CD4-positive, alpha-beta T cell treated with Interleukin-17A for 1 hour (primary cell): ENCODE measurements at places on chromosomes 5 and 9.

DNA sequence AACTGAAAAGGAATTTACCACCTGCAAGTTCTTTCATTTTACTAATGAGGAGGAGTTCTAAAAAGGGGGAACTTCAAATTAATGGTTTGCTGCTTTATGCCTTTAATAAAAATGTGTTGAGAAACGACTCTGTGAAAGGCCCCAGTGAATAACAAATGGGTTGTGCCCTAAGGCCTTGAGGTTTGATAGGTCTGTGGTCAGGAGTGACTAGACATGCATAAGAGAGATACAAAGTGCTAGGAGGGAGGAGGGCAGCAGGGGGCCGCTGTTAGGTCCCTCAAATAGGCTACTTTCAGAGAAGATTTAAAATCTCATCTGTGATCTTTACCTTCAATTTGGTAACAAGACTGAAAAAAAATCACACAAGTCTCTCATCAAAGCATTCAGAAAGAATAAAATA, 58.3 kb downstream of the FAM81B start:
- DNase-seq: no peak

DNA sequence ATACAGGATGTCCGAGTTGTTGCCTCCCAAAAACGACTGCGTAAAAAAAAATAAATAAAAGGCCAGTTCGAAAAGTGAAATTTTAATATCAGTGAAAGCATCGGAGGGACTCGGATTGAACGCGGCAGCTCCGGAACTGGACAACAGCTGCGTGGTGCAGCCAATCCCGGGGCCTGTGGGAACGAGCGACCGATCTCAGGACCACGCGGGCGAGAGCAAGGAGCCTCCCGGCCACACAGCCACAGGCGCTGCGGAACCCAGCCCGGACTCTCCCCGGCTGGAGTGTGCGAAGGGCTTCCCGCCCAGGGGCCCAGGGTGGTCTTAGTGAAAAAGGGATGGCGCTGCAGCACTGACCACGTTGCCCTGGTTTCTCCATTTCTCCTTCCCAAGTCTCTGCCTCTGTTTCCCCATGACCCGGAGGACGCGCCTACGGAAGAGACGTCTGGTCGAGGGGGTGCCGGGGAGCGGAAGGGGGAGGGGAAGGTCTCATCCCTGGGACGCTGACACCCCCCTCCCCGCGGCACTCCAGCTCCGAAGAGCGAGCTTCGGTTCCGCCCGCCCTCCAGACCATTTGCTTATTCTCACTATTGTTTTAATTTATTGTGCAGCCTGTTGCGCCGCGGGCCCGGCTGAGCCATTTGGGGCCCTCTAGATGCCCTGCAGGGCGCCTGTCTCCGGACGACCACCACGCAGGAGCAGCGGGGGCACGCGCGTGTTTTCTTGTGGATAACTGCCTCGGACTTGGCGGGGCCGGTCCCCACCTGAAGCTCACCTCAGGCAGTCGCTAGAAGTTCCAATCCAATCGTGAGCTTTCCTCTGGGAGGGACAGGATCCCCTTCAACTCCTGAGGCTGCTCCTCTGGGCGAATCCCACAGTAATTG, 303.0 kb downstream of the PARP8 start:
- no peak for DNase-seq

DNA sequence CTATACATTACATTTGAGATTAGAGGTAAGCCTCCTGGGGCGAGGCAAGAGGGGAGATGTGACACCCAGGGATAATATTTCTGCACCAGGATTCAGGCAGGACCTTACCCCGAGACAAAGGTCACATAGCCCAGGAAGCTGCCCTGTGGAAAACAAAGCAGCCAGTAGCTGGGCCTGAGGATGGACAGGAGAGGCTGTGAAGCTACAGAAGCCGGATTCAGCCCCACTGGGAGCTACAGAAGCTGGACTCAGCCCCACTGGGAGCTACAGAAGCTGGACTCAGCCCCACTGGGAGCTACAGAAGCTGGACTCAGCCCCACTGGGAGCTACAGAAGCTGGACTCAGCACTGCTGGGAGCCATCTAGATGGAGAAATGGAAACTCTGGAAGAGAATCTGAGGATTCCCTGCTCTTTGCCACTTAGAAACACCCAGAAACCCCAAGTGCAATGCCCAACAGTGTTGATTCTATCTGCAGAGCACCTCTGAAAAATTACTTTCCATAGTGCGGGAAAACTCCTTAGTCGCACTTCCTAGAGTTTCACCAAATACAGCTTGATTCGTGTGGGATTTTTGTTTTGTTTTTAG, 46.5 kb upstream of the ZFR start:
- no peak for DNase-seq

- no peak for DNase-seq
These were observed 14.9 kb downstream of the OLFM1 start for GRCh38 chr9:135102331-135102730.
